ENCODE measurements at places on chromosomes 1 and 21. TPM values are rescaled to one million over a fixed set of nuclear protein-coding genes. Genes with fewer than 3 reads are reported as not detected.
A peak's percentile ranks its signal among the peaks of the same experiment; 100 is the strongest.

GRCh38 chr1:87757676-87758075 is 429.0 kb downstream of the LMO4 start:
- H3K4me3 ChIP-seq, result no peak overlapping the region
- no peak for DNase-seq
- no peaks in the 10 kb centered on the region for H3K27me3 ChIP-seq
- no peak overlapping the region for H3K27ac ChIP-seq
- H3K36me3 ChIP-seq, result no peaks in the 10 kb centered on the region

The KCNE1 gene
- 0.37 TPM for total RNA-seq

The SVBP gene
- total RNA-seq, result 18.8 TPM

The RNU1-2 gene
- total RNA-seq, result 3,182 TPM

GRCh38 chr1:212953321-212953720 is 3.0 kb downstream of the VASH2 start:
- peaks cover 74% of the 10 kb centered on the region for H3K27me3 ChIP-seq
- no peak overlapping the region for H3K27ac ChIP-seq
- H3K4me3 ChIP-seq, result no peak overlapping the region
- H3K4me1 ChIP-seq, result peaks cover 14% of the 10 kb centered on the region

GRCh38 chr1:204863024-204863423 is 7.6 kb upstream of the NFASC start:
- H3K4me3 ChIP-seq, result no peak overlapping the region
- no peak overlapping the region for H3K27ac ChIP-seq
- H3K27me3 ChIP-seq, result peaks cover 81% of the 10 kb centered on the region
- H3K36me3 ChIP-seq, result peaks cover 7% of the 10 kb centered on the region
- no peak for DNase-seq

GRCh38 chr1:178632653-178633052 is 92.4 kb upstream of the RALGPS2 start:
- H3K36me3 ChIP-seq, result no peaks in the 10 kb centered on the region
- H3K4me3 ChIP-seq, result no peak overlapping the region
- peaks cover 9% of the 10 kb centered on the region for H3K27me3 ChIP-seq
- no peak overlapping the region for H3K27ac ChIP-seq

DNA sequence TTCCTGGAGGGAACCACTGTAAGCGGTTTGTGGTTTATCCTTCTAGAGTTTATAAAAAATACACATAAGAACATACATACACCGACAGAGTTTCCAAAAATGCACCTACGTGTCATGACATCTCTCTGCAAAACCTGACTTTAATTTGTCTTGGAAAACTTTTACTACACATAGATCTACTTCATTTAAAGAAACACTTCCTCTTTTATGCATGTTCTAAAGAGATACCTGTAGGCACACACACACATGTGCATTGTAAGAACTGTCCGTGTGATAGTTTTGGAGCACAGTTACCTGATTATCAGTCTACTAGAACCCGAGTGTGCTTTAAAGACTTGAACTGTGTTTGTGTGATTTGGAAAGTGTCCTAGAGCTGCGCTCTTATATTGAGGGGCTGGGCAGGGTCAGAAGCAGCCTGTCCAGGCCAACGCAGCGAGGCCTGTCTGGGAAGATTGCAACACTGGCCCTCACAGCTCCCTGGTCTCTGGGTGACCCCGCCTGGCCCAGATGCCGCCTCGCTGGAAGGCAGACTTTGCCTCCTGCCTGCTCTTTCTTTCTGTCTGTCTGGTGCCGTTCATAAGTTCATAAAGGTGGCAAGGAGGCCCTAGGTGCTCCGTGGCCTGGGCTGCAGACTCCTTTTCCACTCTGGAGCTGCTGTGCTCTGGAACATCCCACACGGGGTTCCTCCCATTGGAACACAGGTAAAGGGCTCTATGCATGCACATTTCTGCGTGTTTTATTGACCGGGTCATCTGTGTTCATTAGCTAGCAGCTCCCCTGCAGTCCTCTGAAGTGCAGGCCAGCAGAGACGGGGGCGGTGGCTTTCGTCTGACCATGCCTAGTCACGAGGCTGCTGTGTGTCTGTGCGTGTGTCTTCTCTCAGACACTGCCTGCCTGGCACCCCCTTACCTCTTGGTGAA is 46.3 kb downstream of the AGPAT3 start:
- no peaks in the 10 kb centered on the region for H3K36me3 ChIP-seq
- no peak overlapping the region for H3K4me3 ChIP-seq
- peaks cover 22% of the 10 kb centered on the region for H3K4me1 ChIP-seq
- no peak for DNase-seq
- H3K27me3 ChIP-seq, result no peaks in the 10 kb centered on the region

The SYT6 gene
- total RNA-seq, result 0.10 TPM

The CFHR5 gene
- total RNA-seq, result not detected

The PLA2G2D gene
- total RNA-seq, result not detected

DNA sequence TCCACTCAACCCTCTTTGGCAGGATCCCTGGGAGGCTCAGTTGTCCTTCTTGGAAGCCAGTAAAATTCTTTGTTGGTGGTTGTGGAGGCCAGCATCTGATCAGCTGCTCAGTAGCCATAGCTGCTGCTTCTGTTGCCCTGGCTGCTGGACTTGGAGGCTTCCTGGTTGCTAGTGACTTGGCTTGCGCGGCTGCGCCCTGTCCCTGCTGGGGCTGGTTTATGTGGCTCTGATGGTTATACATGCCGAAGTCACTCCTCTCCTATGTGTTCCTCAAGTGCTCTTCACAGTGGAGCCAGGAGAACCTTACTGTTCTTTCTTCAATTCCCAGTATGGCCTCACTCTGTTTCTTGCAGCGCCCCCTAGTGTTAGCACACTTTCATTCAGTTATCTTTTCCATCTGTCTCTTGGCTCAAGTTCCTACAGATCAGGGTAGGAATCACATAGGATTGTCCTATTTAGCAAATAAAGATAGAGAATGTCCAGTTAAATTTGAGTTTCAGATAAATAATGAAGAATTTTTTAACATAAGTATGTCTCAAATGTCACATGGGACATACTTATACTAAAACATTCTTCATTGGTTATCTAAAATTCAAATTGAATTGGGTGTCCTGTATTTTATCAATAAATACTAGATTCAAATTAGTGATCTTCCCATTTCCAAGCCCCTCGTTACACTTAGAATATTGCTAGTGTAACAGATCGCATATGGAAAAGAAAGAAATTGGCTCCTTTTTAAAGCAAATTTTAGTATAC is 176.5 kb downstream of the TGFB2 start:
- H3K36me3 ChIP-seq, result no peaks in the 10 kb centered on the region
- H3K27me3 ChIP-seq, result peaks cover 51% of the 10 kb centered on the region
- DNase-seq, result peak; percentile 6
- peaks cover 3% of the 10 kb centered on the region for H3K4me1 ChIP-seq

DNA sequence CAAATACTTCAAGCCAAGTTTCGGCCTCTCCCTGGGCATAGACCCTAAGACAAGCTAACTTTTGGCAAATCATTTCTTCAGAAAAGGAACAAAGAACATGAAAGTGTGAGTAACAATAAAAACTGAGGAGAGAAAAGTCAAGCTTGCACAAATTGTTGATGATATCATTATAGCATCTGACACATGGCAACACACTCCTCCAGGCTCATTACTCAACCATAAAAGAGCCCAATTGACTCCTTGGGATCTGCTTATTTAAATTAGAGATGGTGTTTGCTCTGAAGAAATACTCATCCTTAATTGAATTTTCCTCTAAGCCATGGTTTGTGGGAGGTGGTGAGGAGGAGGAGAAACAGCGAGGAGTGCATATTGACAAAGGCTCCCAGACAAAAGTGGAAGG is 54.5 kb downstream of the TNFSF4 start:
- peaks cover 3% of the 10 kb centered on the region for H3K4me1 ChIP-seq
- H3K27me3 ChIP-seq, result no peaks in the 10 kb centered on the region
- no peak overlapping the region for H3K4me3 ChIP-seq
- H3K27ac ChIP-seq, result no peak overlapping the region
- no peak for DNase-seq

- no peak overlapping the region for H3K4me3 ChIP-seq
- no peaks in the 10 kb centered on the region for H3K27me3 ChIP-seq
- no peak for DNase-seq
- no peaks in the 10 kb centered on the region for H3K36me3 ChIP-seq
- peaks cover 2% of the 10 kb centered on the region for H3K4me1 ChIP-seq
- no peak overlapping the region for H3K27ac ChIP-seq
These were observed 153.4 kb downstream of the ZC3H11B start for GRCh38 chr1:219459351-219460080.

The KCNN3 gene
- 0.29 TPM for total RNA-seq

GRCh38 chr1:39828734-39829133 is 40.1 kb upstream of the BMP8B start:
- peaks cover 7% of the 10 kb centered on the region for H3K36me3 ChIP-seq
- H3K4me3 ChIP-seq, result no peak overlapping the region
- DNase-seq, result no peak
- H3K27ac ChIP-seq, result no peak overlapping the region
- peaks cover 13% of the 10 kb centered on the region for H3K4me1 ChIP-seq
- H3K27me3 ChIP-seq, result peaks cover 26% of the 10 kb centered on the region

- peaks cover 4% of the 10 kb centered on the region for H3K27me3 ChIP-seq
- no peaks in the 10 kb centered on the region for H3K4me1 ChIP-seq
- H3K27ac ChIP-seq, result no peak overlapping the region
- H3K4me3 ChIP-seq, result no peak overlapping the region
These were observed 90.4 kb downstream of the RGS21 start for GRCh38 chr1:192407206-192407605.

GRCh38 chr1:87058343-87058649 is 143.9 kb downstream of the HS2ST1 start:
- no peak overlapping the region for H3K4me3 ChIP-seq
- peaks cover 6% of the 10 kb centered on the region for H3K4me1 ChIP-seq
- no peaks in the 10 kb centered on the region for H3K27me3 ChIP-seq
- DNase-seq, result no peak
- no peaks in the 10 kb centered on the region for H3K36me3 ChIP-seq
- peak overlapping the region; percentile 75 for H3K27ac ChIP-seq

GRCh38 chr1:52602856-52603600 is 857 bp downstream of the GPX7 start:
- H3K36me3 ChIP-seq, result peaks cover 2% of the 10 kb centered on the region
- H3K27ac ChIP-seq, result peak overlapping the region; percentile 93

The SCAMP3 gene
- 69.4 TPM for total RNA-seq

The LIN28A gene
- not detected for total RNA-seq

DNA sequence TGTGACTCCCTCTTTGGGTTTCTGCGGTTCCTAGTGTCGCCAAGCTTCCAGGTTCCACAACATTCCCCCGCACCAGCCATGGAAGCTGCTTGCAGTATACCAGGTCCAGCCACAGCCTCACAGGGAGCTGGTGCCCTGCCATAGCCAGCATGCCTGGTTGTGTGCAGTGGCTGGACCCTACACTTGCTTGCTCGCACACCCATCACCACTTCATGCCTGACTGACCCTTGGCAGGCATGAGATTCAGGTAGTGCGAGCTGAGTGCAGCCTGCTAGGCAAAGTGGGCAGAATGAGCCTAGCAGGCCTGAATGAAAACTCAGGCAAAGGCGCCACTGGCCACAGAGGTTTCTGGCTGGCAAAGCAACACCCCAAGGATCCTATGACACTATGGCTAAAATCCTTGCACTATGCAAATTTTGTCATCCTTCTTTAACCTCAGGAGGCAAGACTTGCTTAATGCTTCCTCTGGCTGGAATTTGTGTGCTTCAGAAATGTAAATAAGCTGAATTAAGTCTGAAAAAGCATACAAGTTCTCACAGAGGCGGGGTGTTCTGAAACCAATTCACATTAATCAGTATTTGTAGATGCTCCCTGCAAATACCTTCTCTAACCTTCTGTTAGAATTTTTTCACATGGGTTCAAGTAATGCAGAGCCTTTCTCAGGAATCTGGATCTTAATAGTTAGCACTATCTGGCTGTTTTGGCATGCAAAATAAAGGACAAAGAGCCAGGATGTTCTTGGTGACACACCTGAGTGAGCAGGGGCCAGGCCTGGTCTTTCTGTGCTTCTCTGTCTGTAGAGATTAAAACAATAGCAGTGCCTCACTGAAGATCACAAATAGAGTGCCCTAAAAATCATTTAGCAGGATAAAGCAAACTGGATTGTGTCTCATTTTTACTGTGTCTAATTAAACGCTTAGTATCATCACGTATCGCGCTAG is 256.9 kb downstream of the GPATCH2 start:
- DNase-seq, result no peak
- no peaks in the 10 kb centered on the region for H3K27me3 ChIP-seq
- H3K4me1 ChIP-seq, result peaks cover 3% of the 10 kb centered on the region
- no peak overlapping the region for H3K4me3 ChIP-seq
- H3K36me3 ChIP-seq, result peaks cover 2% of the 10 kb centered on the region

The NDUFS2 gene
- 58.5 TPM for total RNA-seq

GRCh38 chr1:100443811-100444571 is 91.7 kb downstream of the CDC14A start:
- peaks cover 54% of the 10 kb centered on the region for H3K4me1 ChIP-seq
- peak overlapping the region; percentile 73 for H3K4me3 ChIP-seq
- no peak for DNase-seq
- peaks cover 2% of the 10 kb centered on the region for H3K36me3 ChIP-seq
- H3K27me3 ChIP-seq, result no peaks in the 10 kb centered on the region

DNA sequence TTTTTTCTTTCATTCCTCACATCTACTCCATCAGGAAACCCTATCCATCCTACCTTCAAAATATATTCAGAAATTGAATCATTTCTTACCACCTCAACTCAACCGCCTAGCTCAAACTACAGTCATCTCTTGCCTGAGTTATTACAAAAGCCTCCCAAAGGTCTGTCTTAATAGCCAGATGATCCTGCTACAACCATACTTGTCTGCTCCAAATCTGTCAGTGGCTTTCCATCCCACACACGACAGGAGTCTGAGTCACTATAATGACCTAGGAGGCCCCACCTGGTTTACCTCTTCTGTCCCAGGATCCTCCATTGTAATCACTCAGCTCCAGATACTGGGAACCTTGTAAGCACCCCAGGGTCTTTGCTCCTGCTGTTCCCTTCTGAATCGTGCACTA is 37.1 kb upstream of the IL12RB2 start:
- no peaks in the 10 kb centered on the region for H3K36me3 ChIP-seq
- no peaks in the 10 kb centered on the region for H3K27me3 ChIP-seq
- no peak overlapping the region for H3K27ac ChIP-seq
- no peak overlapping the region for H3K4me3 ChIP-seq
- DNase-seq, result no peak
- no peaks in the 10 kb centered on the region for H3K4me1 ChIP-seq

- peaks cover 5% of the 10 kb centered on the region for H3K36me3 ChIP-seq
- H3K27me3 ChIP-seq, result peaks cover 35% of the 10 kb centered on the region
- no peak overlapping the region for H3K27ac ChIP-seq
- DNase-seq, result no peak
- H3K4me3 ChIP-seq, result no peak overlapping the region
These were observed 993 bp upstream of the DSCAM start for GRCh38 chr21:40847951-40848350.

- H3K27me3 ChIP-seq, result peaks cover 20% of the 10 kb centered on the region
- H3K4me1 ChIP-seq, result peaks cover 31% of the 10 kb centered on the region
- peaks cover 5% of the 10 kb centered on the region for H3K36me3 ChIP-seq
- H3K4me3 ChIP-seq, result no peak overlapping the region
- DNase-seq, result no peak
These were observed 9.9 kb upstream of the DISC1 start for GRCh38 chr1:231616667-231617066.

DNA sequence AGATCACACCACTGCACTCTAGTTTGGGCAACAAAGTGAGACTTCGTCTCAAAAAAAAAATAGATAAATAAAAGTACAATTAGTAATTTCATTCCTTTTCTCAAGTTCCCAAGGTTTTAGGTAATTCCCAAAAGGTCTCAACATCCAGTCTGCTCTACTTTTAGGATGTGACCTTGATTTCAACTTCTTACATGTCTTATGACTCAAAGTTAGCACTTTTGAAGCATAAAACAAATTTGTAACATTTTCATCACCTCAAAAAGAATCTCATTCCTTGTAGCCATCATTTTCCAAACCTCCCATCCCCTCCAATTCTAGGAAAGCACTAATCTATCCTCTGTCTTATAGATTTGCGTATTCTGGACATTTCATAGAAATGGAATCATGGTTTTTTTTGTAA is 32.2 kb downstream of the SNX27 start:
- peaks cover 6% of the 10 kb centered on the region for H3K36me3 ChIP-seq
- H3K4me3 ChIP-seq, result no peak overlapping the region
- H3K27me3 ChIP-seq, result no peaks in the 10 kb centered on the region
- peaks cover 12% of the 10 kb centered on the region for H3K4me1 ChIP-seq

Data from T-helper 17 cell (primary cell).